Choroid plexus epithelial cell (primary cell): ENCODE measurements at places on chromosomes 5 and 9.

- DNase-seq, result no peak
Measured at GRCh38 chr5:65334077-65334476, 147.6 kb downstream of the ADAMTS6 start.

DNA sequence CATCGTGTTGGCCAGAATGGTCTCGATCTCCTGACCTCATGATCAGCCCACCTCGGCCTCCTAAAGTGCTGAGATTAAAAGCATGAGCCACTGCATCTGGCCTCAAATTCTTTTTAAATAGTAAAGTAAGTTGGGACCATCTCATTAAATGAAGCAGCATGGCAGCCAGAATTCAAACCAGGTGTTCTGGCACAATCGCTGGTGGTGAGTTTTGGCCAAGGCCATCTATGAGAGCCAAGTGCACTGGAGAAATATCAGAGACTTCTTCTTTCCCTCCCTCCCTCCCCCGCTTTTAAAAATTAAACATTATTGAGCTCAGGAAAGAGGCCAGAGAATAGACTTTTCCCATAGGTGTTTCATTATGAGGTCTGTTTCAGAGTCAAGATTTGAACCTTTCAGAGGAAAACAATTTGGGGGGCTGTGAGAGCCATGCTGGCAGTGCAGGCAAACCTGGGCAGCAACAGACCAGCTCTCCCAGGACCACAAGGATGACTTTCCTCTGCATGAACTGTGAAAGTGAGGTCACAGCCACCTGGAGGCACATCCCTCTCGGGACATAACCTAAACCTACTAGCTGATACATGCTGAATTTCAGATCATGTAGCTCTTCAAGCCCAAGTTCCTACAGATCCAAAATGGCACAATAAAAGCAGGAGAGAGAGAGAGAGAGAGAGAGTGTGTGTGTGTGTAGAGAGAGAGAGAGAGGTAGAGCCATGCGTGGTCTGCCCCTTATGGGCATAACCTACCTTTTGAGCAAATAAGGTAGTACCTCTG lies 94.6 kb upstream of the DMRT1 start:
- no peak for DNase-seq

- peak; percentile 99 for DNase-seq
Measured at GRCh38 chr9:19161257-19162025, 34.1 kb upstream of the PLIN2 start.

DNA sequence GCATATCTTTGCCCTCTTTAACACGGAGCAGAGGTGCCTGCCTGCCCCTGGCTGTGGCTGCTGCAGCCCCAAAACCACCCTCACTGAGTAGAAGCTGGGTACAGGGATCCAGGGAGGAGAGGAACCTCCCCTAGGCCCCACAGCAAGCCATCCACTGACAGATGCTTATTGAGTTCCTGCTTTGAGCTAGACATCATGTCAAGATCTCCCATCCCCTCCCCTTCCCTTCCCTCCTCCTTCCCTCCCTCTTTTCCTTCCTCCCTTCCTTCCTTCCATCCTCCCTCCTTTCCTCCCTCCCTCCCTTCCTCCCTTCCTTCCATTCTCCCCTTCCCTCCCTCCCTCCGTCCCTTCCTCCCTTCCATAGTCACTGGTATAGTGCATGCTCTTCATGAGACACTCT lies 29.3 kb downstream of the GOLGA2 start:
- no peak for DNase-seq

- DNase-seq, result peak; percentile 81
Measured at GRCh38 chr9:84296146-84296843, 44.3 kb downstream of the SLC28A3 start.

GRCh38 chr9:20200581-20200980 lies 411.7 kb upstream of the SLC24A2 start:
- DNase-seq, result no peak

DNA sequence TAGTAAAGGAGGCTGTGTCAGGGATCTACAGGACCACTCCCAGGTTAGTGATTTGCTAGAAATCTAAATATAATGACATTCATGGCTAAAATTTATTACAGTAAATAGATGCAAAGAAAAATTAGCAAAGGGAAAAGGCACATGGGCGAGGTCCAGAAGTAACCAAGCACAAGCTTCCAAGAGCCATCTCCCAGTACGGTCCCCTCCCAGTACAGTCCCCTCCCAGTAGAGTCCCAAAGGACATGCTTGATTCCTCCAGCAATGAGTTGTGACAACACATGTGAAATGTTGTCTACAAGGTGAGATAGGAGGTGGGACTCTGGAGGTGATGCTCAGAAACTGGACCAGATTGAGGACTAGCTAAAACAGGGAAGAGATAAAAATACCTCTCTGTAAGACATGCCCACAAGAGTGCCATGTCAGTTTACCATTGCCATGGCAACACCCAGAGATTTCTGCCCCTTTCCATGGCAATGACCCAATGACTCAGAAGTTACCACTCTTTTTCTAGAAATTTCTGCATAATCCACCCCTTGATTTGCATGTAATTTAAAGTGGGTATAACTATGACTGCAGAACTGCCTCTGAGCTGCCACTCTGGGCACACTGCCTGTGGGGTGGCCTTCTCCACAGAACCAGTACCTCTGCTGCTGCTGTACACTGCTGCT lies 27.9 kb upstream of the CEMIP2 start:
- DNase-seq, result no peak

- DNase-seq, result no peak
Measured at GRCh38 chr5:85671223-85671970, 946.3 kb upstream of the COX7C start.

DNA sequence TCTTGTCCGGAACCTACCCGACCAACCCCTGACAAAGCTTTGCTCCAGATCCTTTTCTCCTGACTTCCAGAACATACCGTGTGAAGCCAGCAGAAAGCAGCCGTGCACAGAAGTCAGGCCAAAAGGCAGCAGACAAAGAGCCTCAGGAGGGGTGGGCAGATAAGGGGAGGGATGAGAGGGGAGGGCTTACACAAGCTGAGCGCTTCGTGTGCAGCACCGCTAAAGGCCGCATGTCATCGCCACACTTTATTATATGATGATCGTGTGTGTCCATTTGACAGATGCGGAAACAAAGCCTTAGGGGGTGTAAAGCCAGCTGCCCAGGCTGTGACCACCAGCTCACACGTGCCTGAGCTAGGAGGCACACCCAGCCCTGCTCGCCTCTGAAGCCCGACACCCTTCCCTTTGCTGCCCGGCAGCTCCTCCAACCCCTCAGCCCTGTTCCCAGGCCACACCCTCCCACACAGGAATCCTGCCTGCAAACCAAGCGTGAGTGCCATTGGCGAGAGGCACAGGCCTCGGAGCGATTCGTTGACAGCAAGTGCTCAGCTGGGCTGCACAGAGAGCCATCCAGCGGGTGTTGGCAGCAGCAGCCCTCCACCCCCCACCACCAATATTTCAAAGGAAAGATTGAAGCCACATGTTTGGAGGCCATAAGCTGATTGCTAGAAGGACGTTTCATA lies 170.5 kb upstream of the SMIM23 start:
- DNase-seq, result no peak

GRCh38 chr9:12414514-12414913 lies 278.7 kb upstream of the TYRP1 start:
- no peak for DNase-seq

GRCh38 chr9:35044071-35044470 lies 28.4 kb downstream of the VCP start:
- no peak for DNase-seq

DNA sequence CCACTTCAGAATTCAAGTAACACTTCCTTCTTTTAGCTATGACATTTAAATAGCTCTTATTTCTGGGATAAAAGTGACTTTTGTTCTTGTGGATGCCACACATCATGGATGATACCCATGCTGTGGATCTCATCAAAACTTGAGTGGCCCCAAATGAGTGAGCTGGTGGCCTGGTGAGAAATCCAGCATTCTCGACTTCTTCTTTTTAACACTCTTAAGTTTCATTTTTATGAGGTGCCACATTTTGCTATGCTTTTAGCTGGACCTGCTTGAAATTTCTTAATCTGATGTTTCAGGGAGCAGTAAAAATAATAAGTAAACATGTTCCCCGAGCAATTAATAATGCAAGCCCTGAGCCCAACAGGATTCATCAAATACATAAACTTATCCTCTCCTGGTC lies 384.8 kb upstream of the MEF2C start:
- DNase-seq, result no peak

- no peak for DNase-seq
Measured at GRCh38 chr5:131525805-131526204, 109.2 kb downstream of the RAPGEF6 start.

DNA sequence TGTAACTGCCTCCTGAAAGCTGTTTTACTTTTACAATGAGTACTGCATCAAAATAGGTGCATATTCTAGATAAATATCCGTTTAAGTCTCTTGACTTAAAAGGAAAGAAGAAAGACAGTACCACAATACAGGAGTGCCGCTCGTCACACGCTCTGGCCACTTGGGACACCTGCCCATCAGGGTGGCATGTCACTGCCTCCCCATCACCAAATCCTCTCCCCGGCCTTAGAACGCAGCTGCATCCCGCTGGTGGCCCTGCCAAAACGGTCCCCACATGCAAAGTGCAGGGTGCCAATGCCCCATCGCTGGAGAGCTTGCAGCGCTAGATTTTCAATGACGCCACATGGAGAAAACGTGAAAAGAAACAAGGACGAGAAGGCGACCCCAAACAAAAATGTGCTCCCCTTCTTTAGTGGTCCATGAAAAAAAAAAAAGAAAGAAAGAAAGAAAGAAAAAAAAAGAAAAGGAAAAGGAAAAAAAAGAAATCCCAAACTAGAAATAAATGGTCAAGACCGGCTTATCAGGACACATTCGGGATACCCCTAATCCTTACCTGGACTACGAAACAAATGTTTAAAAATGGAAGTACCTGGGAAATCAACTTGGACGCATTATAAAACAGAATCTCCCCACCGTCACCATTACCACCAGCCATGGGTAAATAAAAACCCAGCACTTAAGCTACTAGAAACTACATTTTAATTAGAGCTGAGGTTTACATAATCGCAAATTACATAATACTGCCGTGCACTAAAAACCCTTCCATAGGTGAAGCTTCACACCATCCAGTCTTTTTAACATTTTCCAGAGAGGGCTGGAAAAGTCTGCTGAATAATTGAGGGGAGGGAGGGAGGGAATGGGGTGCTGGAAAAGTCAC lies 1.0 kb downstream of the ANKH start:
- no peak for DNase-seq

GRCh38 chr5:65803699-65804391 lies 81.8 kb downstream of the NLN start:
- DNase-seq, result peak; percentile 47

- no peak for DNase-seq
Measured at GRCh38 chr5:163586531-163586956, 81.1 kb downstream of the MAT2B start.

DNA sequence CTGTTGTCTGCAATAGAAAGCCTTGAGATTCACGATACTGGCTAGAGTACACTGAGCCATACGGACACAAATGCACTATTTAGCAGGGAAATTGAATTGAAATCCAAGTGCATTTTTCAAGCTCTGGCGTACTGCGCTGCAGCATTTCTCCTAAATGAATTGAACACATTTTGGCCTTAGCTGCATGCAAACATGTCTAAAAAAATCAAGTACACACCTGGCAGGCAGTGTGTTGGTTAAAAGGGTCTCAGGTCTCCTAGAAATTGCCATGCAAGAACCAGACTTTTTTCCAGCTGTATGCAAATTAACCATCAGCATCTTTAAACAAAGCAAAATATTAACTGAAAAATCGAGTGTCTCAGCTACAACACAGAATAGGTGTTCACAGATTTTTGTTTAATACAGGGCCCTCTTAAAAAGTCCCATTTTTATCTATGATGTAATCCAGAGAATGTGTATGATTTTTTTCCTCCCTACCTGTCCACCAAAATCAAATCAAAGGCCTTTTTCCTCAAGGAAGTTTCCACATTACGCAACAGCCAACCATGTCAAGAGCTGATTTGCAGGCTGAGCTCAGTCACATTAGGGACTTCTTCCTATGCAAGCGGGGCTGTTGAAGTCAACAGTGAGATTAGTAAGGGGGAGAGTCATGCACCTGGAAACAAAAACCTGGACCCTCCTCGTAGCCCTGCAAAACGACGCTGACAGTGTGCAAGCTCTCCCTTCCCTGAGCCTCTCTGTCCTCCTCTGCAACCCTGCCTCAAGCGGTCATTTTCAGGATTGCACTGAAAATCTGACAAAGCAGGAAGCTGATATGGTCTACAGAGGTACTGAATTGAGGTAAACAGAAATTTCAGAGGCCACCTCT lies 14.1 kb upstream of the SFXN1 start:
- DNase-seq, result peak; percentile 61

GRCh38 chr5:69160651-69161050 lies 6.3 kb upstream of the CCNB1 start:
- DNase-seq, result no peak

DNA sequence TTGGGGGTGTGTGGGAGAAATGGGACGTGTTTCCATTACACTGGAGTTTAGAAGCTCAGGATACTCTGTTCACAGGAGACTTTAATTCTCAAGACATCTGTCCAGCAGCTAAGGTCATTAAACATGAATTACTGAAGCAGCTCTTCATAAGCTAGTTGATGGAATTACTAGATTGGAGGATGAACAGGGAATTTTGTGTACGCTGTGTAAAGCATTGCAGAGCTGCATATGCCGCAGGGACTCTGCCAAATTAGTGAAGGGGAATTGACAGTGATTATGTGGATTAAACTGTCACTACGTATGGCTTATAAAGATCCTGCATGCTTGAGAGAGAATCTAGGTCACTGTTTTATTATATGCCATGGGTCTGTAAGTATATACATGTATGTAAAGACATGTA lies 177.5 kb upstream of the TBC1D2 start:
- DNase-seq, result no peak

DNA sequence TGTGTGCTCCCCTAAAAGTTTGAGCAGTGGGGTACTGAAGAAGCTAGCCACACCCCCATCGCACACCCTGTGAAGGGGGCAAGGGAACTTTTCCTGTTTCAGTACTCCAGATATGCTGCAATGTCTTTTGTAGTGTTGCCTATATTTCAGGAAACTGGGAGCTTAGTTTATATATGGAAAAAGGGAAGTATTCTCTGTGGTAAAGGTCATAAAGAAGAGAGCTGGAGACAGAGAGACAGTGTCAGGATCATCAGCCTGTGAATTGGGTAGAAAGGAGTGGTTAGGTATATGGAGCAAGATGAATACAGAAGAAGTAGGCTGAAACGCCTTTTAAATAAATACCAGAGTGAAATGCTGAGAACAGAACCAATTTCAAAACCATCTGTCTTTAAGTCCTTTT lies 82.2 kb upstream of the C9orf72 start:
- no peak for DNase-seq

- peak; percentile 72 for DNase-seq
Measured at GRCh38 chr9:108972626-108973209, 38.5 kb downstream of the ABITRAM start.
